Calu3 (cell line): ENCODE measurements at places on chromosomes 7 and 10.

GRCh38 chr7:133121175-133121844 lies 39.4 kb upstream of the CHCHD3 start:
- DNase-seq, result no peak

GRCh38 chr10:3376631-3377030 lies 204.0 kb upstream of the PITRM1 start:
- DNase-seq, result no peak

DNA sequence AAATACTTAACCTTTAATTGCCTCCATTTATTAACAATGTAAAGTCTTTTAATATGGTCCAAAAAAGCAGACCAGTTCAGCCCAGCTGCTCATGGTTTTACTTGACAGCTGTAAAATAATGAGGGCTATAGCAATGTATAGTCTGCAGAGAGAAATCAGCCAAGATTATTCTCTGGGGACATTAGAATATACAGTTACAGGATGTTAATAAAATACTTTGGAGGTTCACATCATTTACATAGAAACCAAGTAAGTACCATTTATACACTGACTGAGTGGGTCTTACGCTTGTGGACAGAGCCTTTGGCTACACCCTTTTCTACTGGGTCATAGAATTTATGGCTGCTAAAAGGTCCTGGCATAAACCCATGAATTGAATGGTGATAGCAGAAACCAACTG lies 340.7 kb upstream of the CELF2 start:
- DNase-seq, result no peak

DNA sequence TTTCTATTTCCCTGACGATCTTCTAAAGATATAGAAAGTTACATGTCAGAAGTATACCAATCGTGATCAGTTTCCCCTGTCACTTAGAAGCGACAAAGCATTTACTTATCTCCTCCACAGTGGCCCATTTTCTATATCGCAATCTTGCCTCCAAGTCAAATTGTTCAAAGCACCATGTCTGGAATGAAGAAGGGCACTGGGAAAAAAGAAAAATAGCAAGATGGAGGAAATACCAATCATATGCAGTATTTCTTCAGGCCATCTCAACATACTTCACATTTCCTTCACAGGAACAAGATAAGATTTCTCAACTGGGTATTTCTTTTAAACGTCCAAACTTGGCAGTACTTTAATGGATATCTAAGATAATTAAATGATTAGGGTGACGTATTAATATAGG lies 63.3 kb upstream of the IL6 start:
- no peak for DNase-seq

- DNase-seq, result no peak
Observed at GRCh38 chr7:143384148-143384547, 3.0 kb downstream of the ZYX start.

GRCh38 chr7:150685219-150686029 lies at the start of gene GIMAP2:
Gene GIMAP2 (plus strand): TSS chr7:150685706. CDS start chr7:150687060, 1,354 bp downstream.
- no peak for DNase-seq

DNA sequence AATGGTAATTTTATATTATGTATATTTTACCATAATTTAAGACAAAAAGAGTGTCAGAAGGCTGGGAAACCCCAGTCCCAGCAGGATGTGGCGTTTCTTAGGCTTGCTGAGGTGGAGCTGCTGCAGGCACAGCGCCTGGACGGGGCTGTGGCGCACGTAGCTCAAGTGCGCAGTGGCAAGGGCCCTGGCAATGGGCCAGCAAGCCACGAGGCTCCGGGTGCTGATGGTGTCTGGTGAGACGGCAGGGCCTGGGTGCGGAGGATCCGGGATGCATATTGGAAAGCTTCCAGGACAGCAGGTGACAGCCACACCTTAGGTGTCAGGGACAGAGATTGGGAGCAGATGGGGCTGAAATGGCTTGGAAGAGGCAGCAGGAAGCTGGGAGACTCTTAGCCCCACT lies 37.2 kb downstream of the CLEC2L start:
- DNase-seq, result no peak

DNA sequence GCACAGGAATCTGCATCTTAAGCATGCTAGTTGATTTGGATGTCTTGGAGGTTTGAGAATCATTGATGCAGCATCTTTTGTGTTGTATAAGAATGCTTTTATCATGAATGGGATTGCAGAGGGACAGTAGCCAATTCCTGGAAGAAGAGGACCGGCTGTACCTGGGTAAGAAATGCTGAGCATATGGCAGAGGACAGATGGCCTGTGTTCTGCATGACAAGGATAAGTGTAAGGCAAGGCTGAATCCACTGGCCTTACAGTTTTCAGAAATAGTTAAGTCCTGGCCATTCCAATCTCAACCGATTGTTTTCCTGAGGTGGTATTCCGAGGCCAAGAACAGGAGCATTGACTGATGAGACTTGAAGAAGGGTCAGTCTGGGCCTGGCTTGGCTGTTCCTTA lies 24.4 kb upstream of the KBTBD2 start:
- no peak for DNase-seq

- no peak for DNase-seq
Observed at GRCh38 chr7:131231381-131232220, 96.1 kb upstream of the MKLN1 start.

GRCh38 chr10:131982796-131983195 lies 1.1 kb upstream of the BNIP3 start:
- DNase-seq, result no peak

- DNase-seq, result no peak
Observed at GRCh38 chr10:119830851-119831250, 41.8 kb downstream of the MCMBP start.

GRCh38 chr7:139798221-139798620 lies 20.4 kb upstream of the HIPK2 start:
- no peak for DNase-seq

GRCh38 chr10:102595897-102596296 lies 48.4 kb upstream of the TRIM8 start:
- no peak for DNase-seq

DNA sequence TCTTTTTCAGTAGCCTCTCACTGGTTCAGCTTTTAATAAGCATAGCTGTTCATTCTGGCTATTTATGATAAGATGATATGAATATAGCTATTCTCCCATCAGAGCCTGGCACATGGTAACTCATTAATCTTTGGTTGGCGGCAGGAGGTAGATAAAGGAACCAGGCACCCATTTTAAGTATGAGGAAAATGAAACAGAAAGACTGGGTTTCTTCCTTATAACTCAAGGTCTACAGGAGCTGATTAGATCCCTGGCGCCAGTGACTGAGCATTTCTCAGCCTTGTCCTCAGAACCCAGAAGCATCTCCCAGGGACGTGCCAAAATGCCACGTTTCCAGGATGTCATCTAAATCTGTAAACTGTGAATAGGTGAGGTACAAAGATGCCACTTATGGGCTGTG lies 141.9 kb downstream of the TCF7L2 start:
- DNase-seq, result no peak

GRCh38 chr7:95687759-95688343 lies 84.5 kb upstream of the DYNC1I1 start:
- peak; percentile 35 for DNase-seq

GRCh38 chr10:108789919-108790318 lies 1133.4 kb downstream of the XPNPEP1 start:
- DNase-seq, result no peak

DNA sequence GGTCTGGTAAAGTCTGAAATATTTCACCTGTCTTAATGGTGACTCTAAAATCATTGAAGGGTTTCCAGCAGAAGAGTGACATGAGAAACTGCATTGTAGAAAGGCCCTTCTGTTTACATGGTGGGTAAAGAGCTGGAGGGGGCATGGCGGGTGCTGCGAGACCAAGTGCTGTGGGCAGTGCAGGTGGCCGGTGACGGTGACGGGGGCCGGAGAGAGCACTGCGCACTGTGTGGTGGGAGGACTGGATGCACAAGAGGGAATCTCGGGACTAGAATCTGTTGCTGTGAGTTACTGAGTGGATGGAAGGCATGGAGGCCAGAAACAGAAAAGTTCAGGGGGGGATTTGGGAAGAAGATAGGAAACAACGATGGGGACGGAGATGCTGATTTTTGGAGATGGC lies 218.7 kb downstream of the USP6NL start:
- no peak for DNase-seq

DNA sequence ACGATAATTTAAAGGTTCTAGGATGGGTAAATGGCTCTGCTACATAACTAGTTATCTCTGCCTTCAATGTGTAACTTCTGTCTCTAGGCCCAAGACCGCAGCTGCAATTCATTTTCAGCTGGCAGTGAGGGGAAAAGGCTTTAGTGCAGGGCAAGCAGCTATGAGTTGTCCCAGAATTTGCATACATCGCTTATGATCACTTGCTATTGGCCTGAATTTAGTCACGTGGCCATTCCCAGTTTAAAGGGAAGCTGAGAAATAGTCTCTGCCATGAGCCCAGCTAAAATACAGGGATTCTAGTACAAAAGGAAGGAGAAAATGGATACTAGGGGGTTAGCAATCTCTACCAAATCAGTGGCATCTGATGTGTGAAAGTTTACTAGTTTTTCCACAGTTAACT lies 145.8 kb upstream of the IMMP2L start:
- no peak for DNase-seq

- no peak for DNase-seq
Observed at GRCh38 chr7:37061849-37062559, 337.7 kb upstream of the AOAH start.
